ENCODE measurements at places on chromosomes 2 and 18. TPM values are rescaled to one million over a fixed set of nuclear protein-coding genes. Genes with fewer than 3 reads are reported as not detected.

GRCh38 chr2:62550461-62550860 lies 44.5 kb upstream of the TMEM17 start:
- H3K4me1 ChIP-seq: peaks cover 3% of the 10 kb centered on the region
- no peak overlapping the region for H3K4me3 ChIP-seq
- H3K36me3 ChIP-seq: no peaks in the 10 kb centered on the region
- H3K27ac ChIP-seq: no peak overlapping the region
- H3K27me3 ChIP-seq: no peaks in the 10 kb centered on the region

GRCh38 chr2:154762638-154763037 lies 64.1 kb downstream of the KCNJ3 start:
- H3K36me3 ChIP-seq: no peaks in the 10 kb centered on the region
- H3K27ac ChIP-seq: no peak overlapping the region
- DNase-seq: no peak
- no peak overlapping the region for H3K4me3 ChIP-seq
- no peaks in the 10 kb centered on the region for H3K4me1 ChIP-seq
- H3K27me3 ChIP-seq: no peaks in the 10 kb centered on the region

DNA sequence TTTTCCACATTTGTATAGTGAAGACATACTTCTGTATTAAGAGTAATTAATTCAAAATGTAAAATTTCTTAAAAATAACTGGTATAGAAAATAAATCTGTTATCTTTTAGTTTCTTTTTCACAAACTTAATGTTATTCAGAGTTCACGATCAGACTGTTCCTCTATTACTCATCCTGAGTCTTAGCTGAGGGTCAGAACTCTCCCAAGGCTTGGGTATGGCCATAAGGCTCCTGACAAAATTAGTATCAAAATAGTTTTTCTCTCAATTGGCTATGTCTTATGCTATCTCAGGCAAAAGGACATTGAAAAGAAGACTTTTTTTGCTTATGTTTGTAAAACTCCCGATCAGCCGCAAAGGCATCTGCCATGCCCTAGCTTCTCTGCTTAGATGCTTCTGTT lies 56.1 kb upstream of the NAB1 start:
- H3K4me1 ChIP-seq: peaks cover 20% of the 10 kb centered on the region
- H3K27ac ChIP-seq: peak overlapping the region; percentile 14
- H3K36me3 ChIP-seq: no peaks in the 10 kb centered on the region

- no peaks in the 10 kb centered on the region for H3K4me1 ChIP-seq
- no peak overlapping the region for H3K4me3 ChIP-seq
- no peak overlapping the region for H3K27ac ChIP-seq
Observed at GRCh38 chr2:134883552-134884293, 34.9 kb upstream of the CCNT2 start.

GRCh38 chr2:174859563-174860169 lies 95.4 kb upstream of the CHRNA1 start:
- no peak for DNase-seq
- no peaks in the 10 kb centered on the region for H3K4me1 ChIP-seq
- no peak overlapping the region for H3K27ac ChIP-seq

GRCh38 chr2:29420999-29421782 lies 306.0 kb downstream of the CLIP4 start:
- H3K27me3 ChIP-seq: peaks cover 27% of the 10 kb centered on the region
- no peaks in the 10 kb centered on the region for H3K4me1 ChIP-seq
- H3K36me3 ChIP-seq: no peaks in the 10 kb centered on the region
- no peak overlapping the region for H3K27ac ChIP-seq
- no peak for DNase-seq

GRCh38 chr2:24269265-24269664 lies 91.1 kb downstream of the ITSN2 start:
- no peak overlapping the region for H3K4me3 ChIP-seq
- H3K4me1 ChIP-seq: peaks cover 8% of the 10 kb centered on the region
- H3K36me3 ChIP-seq: peaks cover 4% of the 10 kb centered on the region
- DNase-seq: peak; percentile 34
- H3K27ac ChIP-seq: peak overlapping the region; percentile 31
- H3K27me3 ChIP-seq: no peaks in the 10 kb centered on the region

GRCh38 chr2:237178396-237178795 lies 92.7 kb downstream of the COPS8 start:
- H3K27ac ChIP-seq: peak overlapping the region; percentile 73
- no peak for DNase-seq
- H3K27me3 ChIP-seq: no peaks in the 10 kb centered on the region

- H3K4me3 ChIP-seq: no peak overlapping the region
- H3K36me3 ChIP-seq: no peaks in the 10 kb centered on the region
- H3K4me1 ChIP-seq: peaks cover 32% of the 10 kb centered on the region
Observed at GRCh38 chr2:216571909-216572513, 61.2 kb upstream of the IGFBP2 start.

DNA sequence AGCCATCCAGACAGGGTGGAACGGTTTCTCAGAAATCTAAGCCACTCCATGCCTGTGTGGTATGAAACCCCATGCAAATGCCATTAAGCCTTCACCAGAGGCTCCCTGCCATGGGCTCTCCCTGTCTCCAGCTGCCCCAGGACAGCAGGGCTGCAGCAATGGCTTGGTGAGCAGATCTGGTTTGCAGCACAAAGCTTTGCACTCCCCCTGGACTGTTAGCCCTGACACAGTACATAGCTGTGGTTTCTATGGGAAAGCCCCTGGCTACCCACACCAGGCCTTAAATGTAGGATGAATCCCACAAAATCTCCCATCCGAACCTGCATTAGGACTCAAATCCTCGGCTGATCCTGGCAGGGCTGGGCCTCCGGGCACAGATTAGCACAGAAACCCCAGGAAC lies 291.6 kb downstream of the TNS1 start:
- no peaks in the 10 kb centered on the region for H3K27me3 ChIP-seq
- DNase-seq: no peak
- peak overlapping the region; percentile 13 for H3K27ac ChIP-seq
- H3K36me3 ChIP-seq: no peaks in the 10 kb centered on the region

DNA sequence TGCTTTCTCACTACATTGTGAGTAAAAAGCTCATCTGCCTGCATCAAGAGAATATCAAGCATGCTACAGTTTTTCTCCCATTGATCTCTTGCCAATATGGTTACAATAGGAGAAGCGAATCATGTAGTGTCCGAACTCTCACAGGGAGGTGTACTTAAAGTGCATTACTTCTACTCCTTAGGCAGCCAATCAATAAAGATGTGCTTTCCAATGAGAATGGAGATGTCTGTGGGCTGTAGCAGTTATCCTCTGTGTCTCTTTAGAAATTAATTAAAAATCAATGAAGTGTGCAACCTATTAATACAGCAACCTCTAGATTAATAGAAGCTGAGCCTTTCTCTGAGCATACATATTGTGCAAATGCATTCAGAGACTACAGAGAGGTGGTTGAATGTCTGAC lies 883.7 kb downstream of the CPS1 start:
- no peak overlapping the region for H3K4me3 ChIP-seq
- H3K4me1 ChIP-seq: no peaks in the 10 kb centered on the region
- no peak for DNase-seq
- no peak overlapping the region for H3K27ac ChIP-seq
- no peaks in the 10 kb centered on the region for H3K36me3 ChIP-seq

DNA sequence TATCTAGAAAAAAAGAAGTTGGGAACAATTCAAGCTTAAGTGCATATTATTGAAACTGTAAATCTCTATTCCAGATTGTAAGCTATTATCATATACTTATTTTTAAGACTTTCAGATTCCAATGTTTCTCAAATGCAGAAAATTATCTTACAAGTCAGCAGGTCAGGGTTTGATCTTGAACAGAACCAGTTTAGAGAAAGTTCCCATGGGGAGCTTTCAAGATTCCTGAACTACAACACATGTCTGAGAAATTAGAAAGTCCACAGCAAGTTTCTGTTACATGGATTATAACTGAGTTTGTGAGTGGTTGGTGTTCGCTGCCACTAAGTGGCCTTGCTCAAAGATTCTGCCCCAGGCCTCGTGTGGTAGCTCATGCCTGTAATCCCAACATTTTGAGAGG lies 31.6 kb upstream of the SP3 start:
- no peak for DNase-seq
- H3K27me3 ChIP-seq: peaks cover 13% of the 10 kb centered on the region
- H3K4me3 ChIP-seq: no peak overlapping the region
- peaks cover 5% of the 10 kb centered on the region for H3K4me1 ChIP-seq
- no peaks in the 10 kb centered on the region for H3K36me3 ChIP-seq

DNA sequence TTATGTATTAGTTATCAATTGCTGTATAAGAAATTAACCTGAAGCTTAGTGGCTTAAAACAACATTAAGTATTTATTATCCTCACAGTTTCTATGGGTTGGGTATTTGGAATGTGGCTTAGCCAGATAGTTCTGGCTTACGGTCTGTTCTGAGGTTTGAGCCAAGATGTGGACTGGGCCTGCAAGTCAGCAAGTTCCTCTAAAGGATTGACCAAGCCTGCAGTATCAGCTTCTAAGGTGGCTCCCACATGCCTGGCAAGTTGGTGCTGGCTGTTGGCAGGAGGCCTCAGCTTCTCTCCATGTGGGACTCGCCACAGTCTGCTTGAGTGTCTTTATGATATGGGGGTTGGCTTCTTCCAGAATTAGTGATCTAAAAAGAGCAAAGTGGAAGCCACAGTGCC lies 45.0 kb upstream of the TCF4 start:
- no peak overlapping the region for H3K4me3 ChIP-seq
- H3K27me3 ChIP-seq: no peaks in the 10 kb centered on the region
- no peak overlapping the region for H3K27ac ChIP-seq
- no peak for DNase-seq

DNA sequence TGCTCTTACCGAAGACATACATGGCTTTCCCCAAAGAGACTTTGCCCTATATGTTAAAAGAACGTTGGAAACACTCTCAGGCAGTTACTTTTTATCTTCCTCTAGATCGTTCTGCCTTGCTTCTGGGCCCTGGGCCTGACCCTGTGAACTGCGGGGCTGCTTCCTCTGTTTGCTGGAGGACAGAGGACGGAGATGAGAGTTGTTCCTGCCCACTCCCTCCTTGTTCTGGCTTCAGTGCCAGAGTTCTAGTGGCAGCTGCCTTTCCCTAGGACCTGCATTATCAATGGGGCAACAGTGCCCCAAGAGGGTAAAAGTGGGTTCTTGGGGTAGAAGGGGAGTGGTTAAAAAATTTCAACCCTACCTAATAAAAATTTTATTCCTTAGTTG lies 6.5 kb upstream of the FN1 start:
- no peak overlapping the region for H3K27ac ChIP-seq
- no peaks in the 10 kb centered on the region for H3K27me3 ChIP-seq
- no peak for DNase-seq
- H3K4me1 ChIP-seq: peaks cover 30% of the 10 kb centered on the region
- no peaks in the 10 kb centered on the region for H3K36me3 ChIP-seq

DNA sequence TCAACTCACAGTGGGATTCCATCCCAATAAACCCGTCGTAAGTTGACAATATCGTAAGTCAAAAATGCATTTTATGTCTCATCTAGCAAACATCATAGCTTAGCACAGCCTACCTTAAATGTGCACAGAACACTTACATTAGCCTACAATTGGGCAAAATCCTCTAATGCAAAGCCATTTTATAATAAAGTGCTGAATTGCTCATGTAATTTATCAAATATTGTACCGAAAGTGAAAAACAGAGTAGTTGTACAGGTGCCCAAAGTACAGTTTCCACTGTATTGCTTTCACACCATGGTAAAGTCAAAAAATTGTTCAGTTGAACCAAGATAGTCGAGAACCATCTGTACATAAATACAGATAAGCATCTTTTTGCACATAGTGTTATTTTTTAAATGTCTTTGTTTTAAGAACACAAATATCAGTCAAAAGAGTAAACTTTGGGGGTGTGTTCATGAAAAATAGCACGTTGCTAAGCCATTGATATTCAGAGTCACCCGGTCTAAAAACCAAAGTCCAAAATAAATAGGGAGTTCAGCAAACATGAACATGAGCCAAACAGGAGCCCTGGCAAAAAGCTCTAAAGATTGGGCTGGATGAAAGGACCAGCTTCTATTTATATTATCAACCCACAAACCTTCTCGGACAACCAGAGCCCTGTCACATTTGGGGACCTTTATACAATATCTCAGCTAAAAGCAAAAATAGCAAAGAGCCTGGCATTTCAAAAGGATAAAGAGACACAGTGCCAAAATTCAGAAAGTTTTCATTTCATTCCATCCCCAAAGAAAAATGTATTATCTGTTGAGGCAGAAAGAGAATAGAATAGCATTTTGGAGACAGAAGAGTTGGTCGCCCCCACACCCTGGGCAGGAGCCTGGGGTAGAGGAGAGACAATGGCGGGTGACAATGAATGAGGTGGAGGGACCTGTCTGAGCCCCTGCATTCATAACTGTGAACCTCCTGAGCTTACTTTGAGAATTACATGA lies 105.9 kb upstream of the SH3BP4 start:
- no peak overlapping the region for H3K4me3 ChIP-seq
- DNase-seq: no peak
- no peak overlapping the region for H3K27ac ChIP-seq
- peaks cover 2% of the 10 kb centered on the region for H3K4me1 ChIP-seq

Gene TMEM200C
- total RNA-seq: under 0.01 TPM

Gene TP53I3
- total RNA-seq: 59.4 TPM

Gene ZEB2
- total RNA-seq: 128 TPM

Gene CNDP1
- total RNA-seq: not detected

Gene C2orf72
- not detected for total RNA-seq

Gene STPG4
- total RNA-seq: 0.72 TPM
